ENCODE measurements at places on chromosomes 13 and 19.

DNA sequence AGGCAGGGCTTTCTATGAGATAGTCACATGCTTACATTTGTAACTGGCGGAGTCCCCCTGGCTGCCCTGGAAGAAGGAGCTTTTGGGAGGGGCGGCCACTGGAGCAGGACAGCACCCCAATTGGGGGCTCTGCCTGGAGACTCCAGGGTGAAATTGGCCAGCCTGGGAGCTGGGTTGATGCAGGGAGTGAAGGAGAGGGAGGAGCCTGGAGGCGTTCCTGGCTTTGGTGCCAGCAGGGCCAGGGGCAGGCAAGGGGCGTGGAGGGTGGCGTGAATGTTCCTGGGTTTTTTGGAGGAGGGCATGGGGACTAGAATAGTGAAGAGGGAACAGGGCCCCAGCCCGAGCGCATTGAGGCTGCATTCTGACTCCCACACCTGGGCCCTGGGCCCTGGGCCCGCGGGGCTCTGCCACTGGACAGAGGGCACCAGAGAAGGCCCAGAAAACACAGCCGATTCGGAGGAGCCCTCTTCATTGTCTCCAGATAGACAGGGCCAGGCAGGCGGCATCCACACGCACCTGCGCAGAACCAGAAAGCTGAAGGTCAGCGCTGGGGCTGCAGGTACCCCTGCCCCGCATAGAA is 29.5 kb downstream of the COMP start:
- DNase-seq = no peak

DNA sequence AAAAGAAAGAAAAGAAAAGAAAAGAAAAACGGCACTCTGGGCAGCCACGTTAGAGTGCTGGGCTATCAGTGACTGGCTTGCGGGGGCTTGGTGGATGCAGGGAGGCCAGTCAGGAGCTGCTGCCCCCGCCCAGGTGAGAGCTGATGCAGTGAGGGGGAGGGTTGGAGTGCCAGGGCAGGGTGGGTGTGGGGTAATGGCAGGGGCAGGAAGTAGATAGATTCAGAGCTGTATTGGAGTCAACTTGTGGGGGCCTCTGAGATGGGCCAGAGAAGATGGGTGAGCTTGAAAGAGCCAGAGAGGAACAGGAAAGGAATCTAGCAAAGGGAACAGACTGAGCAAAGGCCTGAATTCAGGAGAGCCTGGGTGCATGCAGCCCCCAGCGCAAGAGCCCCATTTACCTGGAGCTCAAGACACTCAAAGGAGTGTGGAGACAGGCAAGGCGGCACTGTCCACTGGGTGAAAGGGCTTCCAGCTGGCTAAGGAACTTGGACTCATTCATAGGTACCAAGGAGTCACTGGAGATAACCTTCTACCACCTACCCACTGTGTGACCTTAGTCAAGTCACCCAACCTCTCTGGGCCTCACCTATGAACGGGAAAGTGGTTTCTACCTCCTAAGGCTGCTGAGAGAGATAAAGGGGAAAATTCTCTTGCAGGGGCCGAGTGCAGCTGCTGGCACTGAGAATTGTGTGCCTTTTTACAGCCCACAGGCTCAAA is 20.2 kb downstream of the VSTM2B start:
- DNase-seq = peak; percentile 18

DNA sequence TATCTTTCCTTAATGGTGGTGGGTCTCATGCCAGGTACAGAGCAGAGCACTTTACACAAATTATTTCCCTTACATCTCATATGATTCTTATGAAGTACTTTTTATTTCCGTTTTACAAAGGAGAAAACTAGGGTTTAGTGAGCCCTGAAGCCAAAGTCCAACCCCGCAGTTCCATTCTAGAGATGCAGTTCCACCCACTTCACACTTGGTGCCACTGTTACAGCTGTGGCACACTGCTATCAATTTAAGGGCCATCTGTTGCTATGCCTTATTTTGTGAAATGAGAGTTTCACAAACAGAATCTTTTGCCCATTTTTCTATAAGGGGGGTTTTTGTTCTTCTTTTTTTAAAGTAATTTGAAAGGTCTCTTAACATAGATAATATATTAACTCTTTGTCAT is 12.9 kb downstream of the MIPEP start:
- no peak for DNase-seq

DNA sequence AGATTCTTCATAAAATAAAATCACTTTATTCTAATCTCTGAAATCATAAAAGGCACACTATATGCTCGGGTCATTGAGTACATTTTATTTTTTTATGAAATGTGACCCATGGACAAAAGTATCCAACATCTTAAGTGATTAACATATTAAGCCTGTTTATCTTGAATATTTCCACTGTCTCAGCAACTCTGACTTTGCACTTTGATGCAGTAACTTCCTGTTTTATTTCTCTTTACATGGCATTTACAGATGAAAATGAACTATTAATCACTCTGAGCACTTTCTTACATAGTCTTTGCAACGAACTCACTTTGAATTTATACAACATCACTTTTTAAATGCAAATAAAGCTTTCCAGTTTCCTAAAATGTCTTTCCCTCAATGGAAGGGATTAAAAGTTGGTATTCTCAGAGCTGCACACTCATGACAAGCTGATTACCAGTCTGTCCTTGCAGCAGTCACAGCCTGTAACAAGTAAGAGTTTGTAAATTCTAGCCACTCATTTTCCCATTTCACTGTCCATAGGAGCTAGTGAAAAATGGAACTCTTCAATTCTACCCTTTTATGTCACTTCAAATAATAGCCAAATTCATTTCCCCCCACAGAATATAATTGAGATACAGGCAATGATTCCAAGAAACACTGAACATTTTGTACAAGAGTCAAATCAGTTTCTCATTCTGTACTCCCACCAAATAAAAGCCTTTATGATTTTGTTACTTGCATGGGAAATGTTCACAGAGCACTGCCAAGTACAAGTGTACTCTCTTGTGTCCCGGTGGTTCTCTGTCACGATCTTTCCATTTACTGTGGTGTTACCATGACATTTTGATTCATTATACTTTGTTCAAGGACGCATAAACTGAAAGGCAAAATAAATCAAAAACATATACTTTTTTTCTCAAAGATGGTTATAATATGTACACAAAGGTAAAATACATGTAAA is 1968.9 kb downstream of the PCDH9 start:
- no peak for DNase-seq

GRCh38 chr13:110212529-110212928 is 94.4 kb downstream of the COL4A1 start:
- DNase-seq = no peak

DNA sequence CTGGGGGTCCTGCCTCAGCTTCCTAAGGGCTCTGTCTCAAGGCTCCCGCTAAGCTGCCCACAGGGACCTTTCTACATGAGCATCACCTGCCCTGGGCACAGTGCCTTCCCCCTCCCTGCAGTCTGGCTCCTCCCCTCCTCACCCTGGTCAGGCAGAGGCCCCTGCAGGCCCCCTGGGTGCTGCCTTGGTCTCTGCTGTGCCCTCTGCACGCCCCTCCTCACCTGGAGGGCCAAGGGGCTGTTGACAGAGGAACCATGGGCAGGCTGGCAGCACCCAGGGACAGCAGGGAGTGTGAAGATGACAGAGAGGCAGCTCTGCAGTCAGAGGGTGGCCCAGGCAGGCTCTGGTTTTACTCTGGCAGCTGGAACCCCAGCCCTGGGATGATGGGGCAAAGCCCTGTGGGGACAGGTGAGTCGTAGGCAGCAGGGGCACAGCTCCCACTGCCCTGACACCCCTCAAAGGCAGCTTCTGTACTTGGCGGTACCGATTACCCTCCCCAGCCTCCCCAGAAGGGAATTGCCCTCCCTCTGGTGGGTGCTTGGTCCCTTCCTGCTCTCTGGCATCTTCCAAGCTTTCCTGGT is 43.1 kb downstream of the SUGP2 start:
- no peak for DNase-seq

DNA sequence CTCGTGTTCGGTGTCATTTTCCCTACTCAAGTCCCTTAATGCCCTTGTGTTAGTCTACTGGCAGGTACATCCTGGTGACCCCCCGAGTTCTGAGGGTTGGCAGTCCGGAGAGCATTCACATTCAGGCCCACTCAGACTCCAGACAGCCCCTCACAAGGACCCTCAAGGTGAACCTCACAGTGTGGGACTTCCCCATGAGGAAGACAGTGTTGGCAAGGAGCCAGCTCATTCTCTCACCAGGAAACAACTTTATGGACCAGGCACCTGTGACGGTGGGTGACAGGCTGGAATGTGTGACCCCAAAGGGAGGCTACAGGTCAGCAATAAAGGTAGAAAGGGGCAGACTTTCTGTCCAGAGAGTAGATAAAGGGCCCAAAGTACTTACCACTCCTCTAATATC is 24.5 kb downstream of the RDH8 start:
- DNase-seq = no peak

GRCh38 chr19:5166262-5166661 is 174.3 kb downstream of the PTPRS start:
- no peak for DNase-seq

- no peak for DNase-seq
Measured at GRCh38 chr19:57633832-57634131, 814 bp downstream of the ZNF211 start.

GRCh38 chr13:61350341-61350740 is 65.3 kb downstream of the PCDH20 start:
- no peak for DNase-seq

GRCh38 chr13:93316841-93317240 is 90.2 kb downstream of the GPC6 start:
- no peak for DNase-seq

DNA sequence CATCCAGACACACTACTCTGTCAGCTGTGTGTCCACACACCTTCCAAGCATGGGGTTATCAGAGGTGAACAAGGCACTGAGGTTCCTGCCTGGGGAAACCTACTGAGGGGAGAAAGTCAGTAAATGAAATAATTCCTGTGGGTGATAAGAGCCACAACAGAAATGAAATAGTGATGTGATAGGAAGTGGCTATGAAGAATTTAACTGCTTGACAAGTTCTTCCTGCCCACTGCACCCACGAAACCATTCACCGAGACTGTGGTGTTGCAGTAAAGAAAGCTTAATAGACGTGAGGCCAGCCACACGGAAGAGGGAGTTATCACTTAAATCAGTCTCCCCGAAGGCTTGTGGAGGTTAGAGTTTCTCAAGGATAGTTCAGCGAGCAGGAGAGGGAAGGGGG is 353.1 kb downstream of the UQCRFS1 start:
- DNase-seq = no peak

DNA sequence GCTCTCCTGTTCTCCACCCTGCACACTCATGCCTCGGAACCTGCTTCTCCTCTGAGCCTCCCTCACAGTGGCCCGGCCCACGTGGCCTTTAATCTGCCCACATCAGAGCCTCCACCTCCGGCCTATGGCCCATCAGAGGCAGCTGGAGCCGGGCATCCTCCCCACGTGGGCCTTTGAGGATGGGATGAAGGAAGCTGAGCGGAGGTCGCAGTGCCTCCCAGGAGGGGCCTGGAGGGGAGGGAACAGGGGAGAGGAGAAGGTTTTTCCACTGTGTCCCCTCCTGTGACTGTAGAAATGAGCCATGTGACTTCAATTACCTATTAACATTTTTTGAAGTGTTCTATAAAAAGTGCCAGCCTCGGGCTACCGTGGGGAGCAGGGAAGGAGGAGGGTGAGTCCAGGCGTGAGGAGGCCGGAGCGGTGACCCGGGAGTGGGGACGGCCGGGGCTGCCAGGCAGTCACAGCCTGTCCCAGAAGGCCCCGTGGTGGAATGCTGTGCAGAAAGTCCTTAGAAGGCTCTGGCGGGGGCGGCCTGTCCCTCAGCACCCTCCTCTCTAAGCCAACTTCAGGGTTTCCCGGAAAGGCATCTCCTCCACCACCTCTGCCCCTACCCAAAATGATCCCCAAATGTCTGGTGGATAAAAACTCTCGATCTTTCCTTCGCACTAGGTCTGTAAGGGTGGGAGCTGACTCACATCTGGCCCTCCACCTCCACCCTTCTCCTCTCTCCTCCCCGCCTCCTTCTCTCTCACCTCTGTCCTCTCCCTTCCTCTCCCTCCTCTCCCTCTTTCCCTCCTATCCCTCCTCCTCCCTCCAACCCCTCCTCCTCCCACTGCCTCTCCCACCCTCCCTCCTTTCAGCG is 24.8 kb upstream of the SLC1A5 start:
- DNase-seq = no peak

DNA sequence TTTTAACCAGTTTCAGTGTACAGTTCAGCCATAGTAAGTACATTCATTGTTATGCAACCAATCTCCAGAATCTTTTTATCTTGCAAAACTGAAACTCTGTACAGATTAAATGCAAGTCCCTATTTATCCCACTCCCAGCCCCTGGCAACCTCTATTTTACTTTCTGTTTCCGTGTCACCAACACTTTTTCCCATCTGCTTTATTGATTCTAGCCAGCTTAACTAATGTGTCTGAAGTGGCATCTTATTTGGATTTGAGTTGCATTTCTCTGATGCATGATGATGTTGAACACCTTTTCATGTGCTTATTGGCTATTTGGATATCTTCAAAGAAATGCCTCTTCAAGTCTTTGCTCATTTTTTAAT is 18.9 kb downstream of the SPATA13 start:
- no peak for DNase-seq

- no peak for DNase-seq
Measured at GRCh38 chr19:15320116-15320515, 12.2 kb downstream of the BRD4 start.

- DNase-seq = peak; percentile 73
Measured at GRCh38 chr19:558770-559439, 13.5 kb upstream of the BSG start.

DNA sequence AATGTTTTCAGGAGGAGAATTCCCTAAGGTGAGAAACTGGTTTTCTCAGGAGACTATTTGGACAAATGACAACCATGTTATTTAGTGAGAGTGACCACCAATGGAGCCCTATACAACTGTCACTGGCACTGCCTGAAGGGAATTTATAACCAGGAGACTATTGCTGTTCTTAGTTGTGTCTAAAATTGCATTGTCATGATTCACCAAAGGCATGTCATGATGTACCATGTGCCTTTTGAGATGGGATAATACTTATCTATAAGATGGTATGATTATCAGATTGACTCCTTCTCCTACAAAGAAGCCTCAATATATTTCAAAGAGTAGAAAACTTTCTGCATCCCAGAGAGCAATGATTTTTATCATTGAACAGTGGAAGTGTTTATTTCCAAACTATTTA is 739.4 kb upstream of the GPC6 start:
- DNase-seq = no peak

DNA sequence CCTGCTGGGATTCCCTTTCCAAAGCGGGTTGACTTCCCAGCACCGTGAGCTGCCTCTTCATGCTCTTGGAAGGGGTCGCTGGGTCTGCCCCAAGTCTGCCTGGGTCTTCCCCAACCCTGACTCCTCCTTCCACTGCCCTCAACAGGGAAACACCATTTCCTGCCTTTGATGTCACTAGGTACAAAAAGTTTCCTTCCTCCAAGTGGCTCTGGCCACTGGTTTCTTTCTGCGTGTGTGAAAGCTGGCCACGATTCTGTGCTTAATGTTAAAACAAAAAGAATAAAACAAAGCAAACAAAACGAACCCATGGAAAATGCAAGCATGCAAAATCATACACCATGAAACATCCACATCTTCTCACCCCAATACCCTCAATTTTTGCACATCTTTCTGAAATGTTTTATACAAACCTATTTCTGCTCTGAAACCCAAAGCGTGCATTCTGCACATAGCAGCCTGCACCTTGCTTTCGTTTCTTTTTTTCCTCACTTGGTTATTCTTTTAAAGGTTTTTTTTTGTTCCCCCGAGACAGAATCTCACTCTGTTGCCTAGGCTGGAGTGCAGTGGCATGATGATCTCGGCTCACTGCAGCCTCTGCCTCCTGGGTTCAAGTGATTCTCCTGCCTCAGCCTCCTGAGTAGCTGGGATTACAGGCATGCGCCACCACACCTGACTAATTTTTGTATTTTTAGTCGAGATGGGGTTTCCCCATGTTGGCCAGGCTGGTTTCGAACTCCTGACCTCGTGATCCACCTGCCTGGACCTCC is 12.5 kb upstream of the TNFSF9 start:
- DNase-seq = no peak

- no peak for DNase-seq
Measured at GRCh38 chr19:2345076-2345475, 15.0 kb upstream of the TMPRSS9 start.
